Bronchial epithelial cell (primary cell): ENCODE measurements at places on chromosomes 2 and 18.

GRCh38 chr2:69082430-69082997 is 69.5 kb downstream of the ANTXR1 start:
- peak; percentile 98 for DNase-seq

- DNase-seq: no peak
Measured at GRCh38 chr2:65030476-65031332, 25.5 kb upstream of the CEP68 start.

DNA sequence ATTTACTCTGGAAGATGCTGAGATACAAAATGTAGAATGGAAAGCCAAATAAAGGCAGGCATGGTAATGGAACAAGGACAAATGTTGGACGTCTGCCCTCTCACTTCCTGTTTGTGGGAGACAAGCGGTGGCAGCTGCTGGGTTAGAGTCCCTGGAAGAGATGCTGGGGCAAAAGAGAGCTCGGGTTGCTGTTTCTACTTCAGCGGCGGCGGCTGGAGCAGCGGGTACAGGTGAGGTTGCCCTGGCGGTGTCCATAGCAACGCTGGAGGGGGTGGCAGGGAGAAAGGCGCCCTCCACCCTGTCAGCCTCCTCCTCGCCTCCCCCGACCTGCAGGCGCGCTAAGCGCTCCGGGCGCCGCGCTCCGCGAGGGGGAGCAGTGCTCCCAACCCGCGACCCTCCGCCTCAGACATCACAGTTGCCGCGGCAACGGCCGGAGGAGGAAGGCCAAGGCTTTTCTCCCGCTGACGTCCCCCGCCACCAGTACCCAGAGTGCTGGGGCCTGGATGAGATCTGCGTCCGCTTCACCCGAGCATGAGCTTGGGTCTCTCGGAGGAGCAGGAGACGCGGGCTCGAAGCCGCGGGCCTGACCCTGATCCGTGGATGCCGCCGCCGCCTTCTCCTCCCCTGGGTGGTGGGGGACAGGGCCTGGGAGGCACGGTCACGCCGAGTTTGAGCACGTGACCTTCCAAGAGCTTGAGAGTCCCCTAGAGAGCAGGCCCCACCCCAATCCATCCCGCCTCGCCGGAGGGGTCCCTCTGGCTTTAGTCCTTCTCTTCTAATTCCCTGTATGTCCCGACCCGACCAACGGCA is 65.6 kb downstream of the NOL4 start:
- no peak for DNase-seq

GRCh38 chr2:180695586-180696401 is 284.6 kb upstream of the UBE2E3 start:
- DNase-seq: no peak

- no peak for DNase-seq
Measured at GRCh38 chr2:60520151-60520876, 33.1 kb downstream of the BCL11A start.

DNA sequence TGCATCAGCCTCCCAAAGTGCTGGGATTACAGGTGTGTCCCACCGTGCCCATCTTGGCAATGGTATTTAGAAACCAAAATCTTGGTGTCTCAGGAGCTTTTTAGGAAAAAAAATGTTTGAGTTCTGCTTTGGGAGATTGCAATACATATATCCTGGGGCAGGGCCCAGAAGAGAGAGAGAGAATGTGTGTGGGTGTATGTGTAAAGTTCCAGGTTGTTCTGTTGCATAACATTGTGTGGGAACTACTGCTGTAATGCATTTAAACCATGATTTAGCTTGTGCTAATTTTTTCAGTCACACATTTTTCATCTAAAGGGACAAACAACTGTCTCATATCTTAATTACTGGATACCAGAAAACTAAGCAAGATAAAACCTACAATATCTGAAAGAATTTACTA is 70.8 kb upstream of the NABP1 start:
- peak; percentile 76 for DNase-seq

- DNase-seq: no peak
Measured at GRCh38 chr2:75728614-75729419, 18.1 kb upstream of the GCFC2 start.

DNA sequence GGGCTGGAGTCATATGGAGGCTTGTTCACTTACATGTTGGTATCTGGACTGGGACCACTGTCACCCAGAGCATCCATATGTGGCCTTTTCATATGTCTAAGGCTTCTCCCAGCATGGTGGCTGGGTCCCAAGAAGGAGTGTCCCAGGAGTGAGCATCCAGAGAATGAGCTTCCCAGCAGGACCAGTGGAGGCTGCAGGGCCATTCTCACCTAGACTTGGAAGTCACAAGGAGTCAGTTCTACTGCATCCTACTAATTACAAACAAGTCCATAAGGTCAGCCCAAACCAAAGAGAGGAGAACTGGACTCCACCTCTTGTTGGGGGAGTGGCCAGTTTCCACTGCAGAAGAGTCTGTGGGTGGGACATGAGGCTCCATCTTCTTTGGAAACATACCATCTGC is 5.1 kb upstream of the TEX51 start:
- DNase-seq: no peak
